ENCODE measurements at places on chromosomes 13 and 19.
A peak's percentile ranks its signal among the peaks of the same experiment; 100 is the strongest.

- no peak for DNase-seq
Observed at GRCh38 chr13:101576455-101576854, 124.0 kb downstream of the ITGBL1 start.

- no peak for DNase-seq
Observed at GRCh38 chr19:5593343-5594255, 25.8 kb upstream of the TINCR start.

- DNase-seq: no peak
Observed at GRCh38 chr13:93848247-93848646, 621.6 kb downstream of the GPC6 start.

DNA sequence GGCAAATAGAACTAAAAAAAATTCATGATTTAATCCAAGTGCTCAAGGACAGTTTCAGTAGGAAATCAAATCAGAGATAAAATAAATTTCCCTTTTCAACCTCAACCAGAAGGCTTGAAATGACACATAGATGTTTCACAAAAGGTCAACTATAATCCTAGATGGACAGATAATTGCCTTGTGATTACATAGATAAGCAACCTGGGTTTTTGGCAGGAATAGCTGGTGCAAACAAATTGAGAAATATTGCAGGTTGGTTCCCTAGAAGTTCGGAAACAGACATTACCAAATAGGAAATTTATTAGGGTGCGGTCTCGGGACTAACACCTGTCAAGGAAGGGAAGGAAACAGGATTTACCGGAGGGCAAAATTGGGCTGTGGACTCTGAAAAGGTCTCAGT is 497.5 kb downstream of the COG6 start:
- no peak for DNase-seq

DNA sequence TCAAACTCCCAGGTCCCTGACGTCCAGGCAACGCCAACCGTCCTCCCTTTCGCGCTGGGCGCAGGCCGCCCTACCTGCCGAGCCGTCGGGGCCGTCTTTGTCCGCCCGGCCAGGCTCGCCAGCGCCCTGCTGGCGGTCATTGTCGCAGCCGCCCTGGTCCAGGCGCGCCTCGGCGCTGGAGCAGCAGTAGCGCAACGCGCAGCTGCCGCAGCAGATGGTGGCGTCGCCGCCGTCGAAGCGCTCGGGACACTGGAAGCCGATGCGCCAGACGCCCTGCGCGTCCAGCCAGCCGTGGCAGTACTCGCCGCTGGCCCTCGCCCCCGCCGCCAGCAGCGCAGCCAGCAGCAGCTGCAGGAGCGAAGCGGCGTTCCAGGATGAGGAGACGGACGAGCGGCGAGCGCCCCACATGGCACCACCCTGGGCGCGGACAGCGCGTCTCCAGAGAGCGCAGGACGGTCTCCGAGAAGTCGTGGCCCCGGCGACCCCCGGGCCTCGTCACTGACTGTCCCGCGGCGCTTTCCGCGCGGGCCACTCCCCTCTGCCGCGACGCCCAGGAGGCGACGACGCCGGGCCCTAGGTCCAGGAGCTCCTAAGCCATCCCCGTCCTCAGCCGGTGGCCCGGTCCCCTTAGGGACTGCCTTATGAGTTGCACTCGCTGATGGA is 1.1 kb downstream of the SHISA2 start:
- peak; percentile 9 for DNase-seq

DNA sequence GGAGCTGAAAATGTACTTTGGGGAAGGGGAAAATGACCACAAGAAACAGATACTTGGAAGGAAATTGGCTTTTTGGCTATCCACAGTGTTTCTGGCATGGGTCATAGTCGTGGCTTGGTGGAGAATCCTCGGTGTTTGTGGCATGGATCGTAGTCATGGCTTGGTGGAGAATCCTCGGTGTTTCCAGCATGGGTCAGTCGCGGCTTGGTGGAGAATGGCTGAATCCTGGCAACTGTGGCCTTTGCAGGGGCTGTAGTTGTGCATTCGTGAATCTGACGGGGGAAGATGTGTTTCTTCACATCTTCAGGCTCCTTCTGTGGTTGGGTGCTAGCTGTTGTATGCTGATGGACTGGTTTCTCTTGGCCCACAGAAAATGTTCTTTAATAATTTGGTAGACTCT is 61.7 kb upstream of the MCF2L start:
- DNase-seq: no peak

DNA sequence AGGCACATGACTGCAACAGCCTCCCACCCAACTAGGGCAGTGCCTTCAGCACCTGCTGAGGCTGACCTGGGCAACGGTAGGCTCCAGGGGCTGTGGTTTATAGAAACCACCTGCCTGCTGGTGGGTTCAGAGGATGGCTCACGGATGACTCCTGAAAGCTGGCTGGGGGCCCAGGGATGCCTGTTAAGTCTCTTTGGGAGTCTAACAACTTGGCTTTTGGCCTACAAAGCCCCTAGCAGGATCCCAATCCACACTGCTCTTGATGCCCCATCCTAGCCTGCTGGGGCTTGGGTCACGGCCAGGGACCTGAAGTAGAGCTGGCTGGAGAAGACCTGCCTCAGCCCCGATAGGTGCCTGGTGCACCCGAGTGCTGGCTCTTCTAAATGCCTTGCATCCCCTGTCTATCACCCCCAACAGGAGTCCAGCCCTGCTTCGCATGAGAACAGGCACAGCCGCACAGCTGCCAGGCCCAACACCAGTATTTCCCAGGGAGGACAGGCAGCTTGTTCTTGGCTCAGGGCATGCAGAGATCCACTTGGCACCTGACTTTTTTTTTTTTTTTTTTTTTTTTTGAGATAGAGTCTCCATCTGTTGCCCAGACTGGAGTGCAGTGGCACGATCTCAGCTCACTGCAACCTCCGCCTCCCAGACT is 9.1 kb upstream of the EPHX3 start:
- no peak for DNase-seq

DNA sequence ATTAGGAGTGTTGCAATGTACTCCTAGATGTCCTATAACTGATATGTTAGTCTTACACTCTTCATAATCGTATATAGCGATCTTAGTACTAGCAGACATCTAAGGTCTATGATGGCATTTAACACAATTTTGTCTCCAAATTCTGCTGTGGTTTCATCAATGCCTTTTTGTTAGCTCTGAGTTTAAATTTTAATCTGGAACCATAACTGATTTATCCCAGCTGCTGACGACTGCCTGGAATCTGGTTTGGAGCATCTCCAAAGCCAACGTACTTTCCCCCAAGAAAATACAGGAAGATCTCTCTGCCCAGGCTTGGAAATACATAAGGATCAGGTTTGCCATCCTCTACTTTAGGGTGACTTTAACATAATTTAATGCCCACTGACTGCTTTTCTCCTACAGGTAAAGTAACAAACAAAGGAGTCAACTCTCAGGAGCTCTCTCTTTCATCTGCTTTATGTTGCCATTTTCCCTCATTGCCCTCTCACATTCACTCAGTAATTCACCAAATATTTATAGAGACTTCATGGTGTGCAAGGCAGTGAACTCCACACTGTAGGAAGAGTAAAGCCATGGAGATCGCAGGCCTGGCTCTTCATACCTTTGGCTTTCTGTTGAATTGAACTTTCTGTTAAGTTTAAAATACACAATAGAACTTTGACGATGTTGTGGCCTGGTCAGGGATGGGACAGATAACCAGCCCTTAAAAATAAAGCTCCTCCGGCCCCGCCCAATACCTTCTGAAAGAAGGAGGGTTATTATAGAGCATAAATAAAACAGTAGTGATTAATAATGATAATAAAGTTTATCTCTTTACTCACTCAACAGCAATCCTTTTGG is 23.3 kb upstream of the SPART start:
- DNase-seq: no peak

GRCh38 chr13:84294576-84294975 is 412.3 kb upstream of the SLITRK1 start:
- DNase-seq: no peak

- no peak for DNase-seq
Observed at GRCh38 chr13:98216135-98216565, 39.1 kb upstream of the RNF113B start.

DNA sequence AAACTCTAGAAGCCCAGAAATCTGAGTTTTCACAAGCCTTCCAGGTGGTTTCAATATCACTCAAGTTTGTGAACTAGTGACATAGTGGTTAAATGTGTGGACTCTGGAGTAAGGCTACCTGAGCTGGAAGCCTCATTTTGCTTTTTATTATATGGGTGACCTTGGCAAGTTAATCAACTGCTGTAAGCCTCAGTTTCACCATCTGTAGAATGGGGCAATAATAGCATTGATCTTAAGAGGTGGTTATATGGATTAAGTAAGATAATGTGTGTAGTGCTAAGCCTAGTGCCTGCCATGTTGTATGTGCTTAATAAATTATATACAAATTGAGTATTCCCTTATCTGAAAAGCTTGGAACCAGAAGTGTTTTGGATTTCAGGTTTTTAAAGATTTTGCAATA is 65.5 kb upstream of the SIAH3 start:
- no peak for DNase-seq

DNA sequence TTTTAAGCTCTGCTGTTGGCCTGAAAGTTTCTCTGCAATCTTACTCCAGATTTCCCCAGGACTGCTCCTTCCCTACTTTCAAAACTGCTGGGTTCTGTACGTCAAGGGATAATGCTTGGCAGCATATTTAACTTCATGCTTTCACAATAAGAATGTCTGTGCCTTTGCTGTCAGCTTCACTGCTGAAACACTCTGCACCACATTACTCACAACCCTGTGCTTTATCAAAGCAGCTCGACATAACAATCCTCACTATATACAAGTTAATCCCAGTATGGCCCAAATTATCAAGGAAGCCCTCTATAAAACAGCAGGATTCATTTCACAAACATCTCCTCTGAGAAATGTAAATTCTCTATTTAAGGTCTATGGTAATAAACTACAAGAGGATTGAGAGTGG is 17.5 kb downstream of the LATS2 start:
- DNase-seq: no peak
